Neural progenitor cell (in vitro differentiated cells): ENCODE measurements at places on chromosomes 13 and 19.

DNA sequence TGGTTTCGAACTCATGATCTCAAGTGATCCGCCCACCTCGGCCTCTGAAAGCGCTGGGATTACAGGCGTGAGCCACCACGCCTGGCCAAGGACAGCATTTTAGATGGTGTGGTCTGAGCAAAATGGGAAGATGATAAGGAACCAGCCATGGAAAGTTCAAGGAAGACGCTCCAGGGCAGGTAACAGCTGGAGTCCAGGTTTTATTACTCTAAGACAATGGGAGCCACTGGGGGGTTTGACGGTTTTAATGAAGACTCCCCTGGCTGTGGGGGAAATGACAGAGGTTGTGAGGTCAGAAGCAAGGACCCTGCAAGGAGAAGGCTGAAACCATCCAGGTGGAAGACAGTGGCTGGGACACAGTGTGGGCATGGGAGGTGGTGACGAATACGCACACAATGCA, 20.9 kb downstream of the PRKD2 start:
- no peak for DNase-seq

GRCh38 chr19:40702337-40703012, 12.0 kb upstream of the NUMBL start:
- DNase-seq: peak; percentile 70

GRCh38 chr13:35953537-35954206, 177.5 kb downstream of the DCLK1 start:
- DNase-seq: peak; percentile 86

- DNase-seq: no peak
Observed at GRCh38 chr13:50684366-50684765, 159.1 kb downstream of the DLEU7 start.

- no peak for DNase-seq
Observed at GRCh38 chr13:48431987-48432615, 19.2 kb upstream of the LPAR6 start.

- peak; percentile 80 for DNase-seq
Observed at GRCh38 chr19:33819880-33820781, 23.5 kb downstream of the KCTD15 start.

- DNase-seq: no peak
Observed at GRCh38 chr13:36801035-36801434, 18.0 kb upstream of the RFXAP start.
